ENCODE measurements at places on chromosomes 1 and 21.

GRCh38 chr1:220884109-220884980, 5.1 kb downstream of the HLX start:
- DNase-seq, result no peak

- DNase-seq, result no peak
Observed at GRCh38 chr1:197920414-197921117, 3.4 kb downstream of the LHX9 start.

DNA sequence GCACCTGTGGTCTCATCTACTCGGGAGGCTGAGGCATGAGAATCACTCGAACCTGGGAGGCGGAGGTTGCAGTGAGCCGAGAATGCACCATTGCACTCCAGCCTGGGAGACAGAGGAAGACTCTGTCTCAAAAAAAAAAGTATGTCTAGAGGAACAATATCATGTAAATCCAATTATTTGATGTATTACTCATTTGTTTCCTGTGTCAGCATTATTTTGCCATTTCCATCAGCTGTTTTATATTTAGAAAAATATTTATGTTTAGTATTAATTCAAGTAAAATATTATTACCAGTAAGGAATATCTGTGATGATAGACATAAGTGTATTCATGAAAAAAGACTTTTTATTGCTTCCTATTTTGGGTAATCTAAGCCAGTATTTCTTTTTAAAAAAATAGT, 13.0 kb downstream of the TDRKH start:
- DNase-seq, result no peak

- DNase-seq, result no peak
Observed at GRCh38 chr1:216081445-216081844, 341.8 kb downstream of the USH2A start.

DNA sequence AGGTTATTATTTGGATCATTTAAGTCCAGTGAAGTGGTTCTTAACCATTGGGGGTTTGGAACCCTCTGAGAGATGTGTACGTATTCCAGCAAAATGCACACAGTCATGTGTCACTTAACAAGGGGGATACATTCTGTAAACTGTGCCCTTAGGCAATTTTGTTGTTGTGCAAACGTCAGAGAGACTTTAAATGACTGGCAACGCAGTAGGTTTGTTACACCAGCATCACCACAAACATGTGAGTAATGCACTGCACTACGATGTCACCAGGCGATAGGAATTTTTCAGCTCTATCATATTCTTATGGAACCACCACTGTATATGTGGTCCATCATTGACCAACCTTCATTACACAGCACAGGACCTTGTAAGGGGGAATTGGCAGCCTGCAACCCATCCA, 11.9 kb downstream of the AHCYL1 start:
- DNase-seq, result no peak

Data from activated CD4-positive, alpha-beta T cell treated with anti-CD3 and anti-CD28 coated beads for 24 hours (primary cell).